Effector memory CD4-positive, alpha-beta T cell (primary cell): ENCODE measurements at places on chromosomes 6 and 20.

GRCh38 chr20:17316316-17317038 is 89.6 kb downstream of the PCSK2 start:
- H3K4me1 ChIP-seq, result no peaks in the 10 kb centered on the region
- H3K4me3 ChIP-seq, result no peak overlapping the region
- DNase-seq, result no peak
- H3K36me3 ChIP-seq, result no peaks in the 10 kb centered on the region

DNA sequence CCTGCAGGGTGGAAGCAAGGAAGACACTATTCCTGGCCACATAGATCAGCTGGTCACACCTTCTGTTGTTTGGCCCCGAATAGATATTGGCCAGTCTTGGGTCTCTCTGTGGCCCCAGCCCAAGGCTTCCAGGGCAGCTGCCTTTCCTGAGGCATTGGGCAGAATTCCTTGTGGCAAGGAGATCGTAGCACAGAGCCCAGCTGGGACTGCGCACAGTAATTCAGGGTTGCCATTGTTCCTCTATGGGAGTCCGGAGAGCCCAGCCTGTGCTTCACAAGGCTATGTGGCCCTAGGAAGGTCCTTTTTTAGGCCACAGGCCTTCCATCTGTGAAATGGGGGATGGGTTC is 6.9 kb downstream of the SGK2 start:
- no peaks in the 10 kb centered on the region for H3K27me3 ChIP-seq
- H3K4me3 ChIP-seq, result no peak overlapping the region
- no peak for DNase-seq
- no peak overlapping the region for H3K27ac ChIP-seq
- H3K4me1 ChIP-seq, result no peaks in the 10 kb centered on the region

GRCh38 chr20:11970243-11970836 is 52.6 kb downstream of the BTBD3 start:
- DNase-seq, result no peak
- no peak overlapping the region for H3K4me3 ChIP-seq
- no peaks in the 10 kb centered on the region for H3K4me1 ChIP-seq
- no peaks in the 10 kb centered on the region for H3K27me3 ChIP-seq
- H3K27ac ChIP-seq, result no peak overlapping the region

GRCh38 chr20:53050338-53050737 is 78.2 kb downstream of the TSHZ2 start:
- H3K27me3 ChIP-seq, result no peaks in the 10 kb centered on the region
- DNase-seq, result no peak
- H3K27ac ChIP-seq, result no peak overlapping the region
- H3K36me3 ChIP-seq, result no peaks in the 10 kb centered on the region
- H3K4me3 ChIP-seq, result no peak overlapping the region

GRCh38 chr6:109174916-109175315 is 79.6 kb downstream of the CEP57L1 start:
- DNase-seq, result no peak
- H3K36me3 ChIP-seq, result no peaks in the 10 kb centered on the region
- no peaks in the 10 kb centered on the region for H3K4me1 ChIP-seq
- H3K27me3 ChIP-seq, result no peaks in the 10 kb centered on the region
- no peak overlapping the region for H3K27ac ChIP-seq
- H3K4me3 ChIP-seq, result no peak overlapping the region

- H3K4me3 ChIP-seq, result no peak overlapping the region
- H3K36me3 ChIP-seq, result no peaks in the 10 kb centered on the region
- DNase-seq, result no peak
These were observed 743.3 kb upstream of the CHD6 start for GRCh38 chr20:42361402-42361970.

GRCh38 chr6:13794184-13794583 is 20.2 kb downstream of the MCUR1 start:
- H3K36me3 ChIP-seq, result peaks cover 13% of the 10 kb centered on the region
- H3K4me3 ChIP-seq, result no peak overlapping the region
- H3K4me1 ChIP-seq, result no peaks in the 10 kb centered on the region
- DNase-seq, result no peak
- H3K27ac ChIP-seq, result no peak overlapping the region

DNA sequence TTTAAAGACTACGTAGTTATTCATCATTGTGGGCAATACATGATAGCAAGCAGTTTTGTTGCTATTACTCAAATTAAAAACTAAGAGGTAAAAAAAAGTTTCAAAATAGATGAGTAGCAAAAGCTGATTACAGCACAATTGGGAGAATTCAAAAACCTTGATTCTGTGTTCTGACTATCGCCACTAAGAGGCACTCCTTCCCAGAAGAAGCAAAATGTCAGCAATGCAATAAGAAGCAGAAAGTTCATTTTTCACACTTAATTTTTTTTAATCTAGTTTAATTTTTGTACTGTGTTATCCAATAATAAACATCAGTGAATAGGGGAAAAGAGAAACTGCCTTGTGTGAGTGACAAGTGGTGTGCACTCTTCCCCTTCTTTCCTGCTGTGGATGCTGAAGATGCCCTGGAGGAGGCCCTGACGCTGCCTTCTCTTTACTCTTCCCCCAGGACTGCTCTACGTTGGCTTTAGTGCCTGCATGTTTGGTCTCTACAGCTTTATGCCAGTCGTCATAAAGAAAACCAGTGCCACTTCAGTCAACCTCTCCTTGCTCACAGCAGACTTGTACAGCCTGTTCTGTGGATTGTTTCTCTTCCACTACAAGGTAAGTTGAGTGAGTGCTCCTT is 263.2 kb upstream of the PLN start:
- no peak for DNase-seq
- no peaks in the 10 kb centered on the region for H3K36me3 ChIP-seq
- no peaks in the 10 kb centered on the region for H3K4me1 ChIP-seq
- no peaks in the 10 kb centered on the region for H3K27me3 ChIP-seq
- H3K4me3 ChIP-seq, result no peak overlapping the region

- no peaks in the 10 kb centered on the region for H3K36me3 ChIP-seq
- H3K27me3 ChIP-seq, result no peaks in the 10 kb centered on the region
- no peak for DNase-seq
- no peak overlapping the region for H3K27ac ChIP-seq
- H3K4me1 ChIP-seq, result no peaks in the 10 kb centered on the region
These were observed 92.2 kb upstream of the RSPO3 start for GRCh38 chr6:127026247-127026646.

DNA sequence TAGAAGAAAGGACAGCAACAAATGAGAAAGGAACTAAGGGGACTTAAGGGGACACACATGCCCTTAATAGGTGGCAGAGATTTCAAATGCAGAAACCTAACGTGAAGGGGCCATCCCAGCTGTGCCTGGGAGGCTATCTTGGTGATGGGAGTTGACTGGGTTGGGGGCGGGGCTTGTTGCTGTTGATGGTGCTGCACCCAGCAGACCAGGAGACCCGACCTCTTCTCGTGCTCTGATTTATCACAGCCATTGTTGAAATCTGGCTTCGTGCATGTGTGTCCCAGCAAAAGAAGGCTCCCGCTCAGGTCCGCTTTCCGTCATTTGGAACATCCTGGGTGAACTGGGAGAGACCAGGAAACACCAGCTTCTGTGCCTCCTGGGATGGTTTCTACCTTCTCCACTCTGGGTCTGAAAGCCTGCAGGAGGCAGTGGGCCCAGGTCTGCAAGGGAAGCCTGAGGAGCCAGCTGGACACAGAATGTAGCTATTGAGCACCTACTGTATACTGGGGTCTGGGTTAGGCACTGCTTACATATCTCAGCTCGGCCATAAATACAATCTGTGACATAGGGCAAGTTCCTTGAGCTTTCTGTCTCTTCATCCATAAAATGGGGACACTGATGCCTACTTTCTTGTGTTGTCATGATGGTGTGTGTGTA is 32.1 kb downstream of the TOX2 start:
- no peak overlapping the region for H3K4me3 ChIP-seq
- peaks cover 47% of the 10 kb centered on the region for H3K4me1 ChIP-seq
- no peak for DNase-seq
- H3K27me3 ChIP-seq, result no peaks in the 10 kb centered on the region

DNA sequence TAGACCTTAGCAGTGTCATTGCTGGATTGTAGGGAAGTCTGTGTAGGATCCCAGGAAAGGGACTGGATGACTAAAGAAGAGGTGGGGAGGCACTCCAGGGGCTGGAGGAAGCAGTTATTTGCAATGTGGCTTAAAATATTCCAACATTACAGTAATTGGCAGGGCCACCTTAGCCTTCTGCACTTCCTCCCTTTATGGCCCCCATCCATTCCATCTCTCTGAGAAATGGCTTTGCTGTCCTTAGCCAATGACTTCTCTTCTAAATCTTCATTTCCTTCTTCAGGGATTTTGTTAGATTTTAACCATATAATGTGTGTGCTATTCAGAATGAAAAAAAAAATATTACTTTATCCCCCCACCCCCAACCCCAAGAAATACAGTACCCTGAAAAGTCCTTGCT is 6.4 kb downstream of the ADGRF5 start:
- no peaks in the 10 kb centered on the region for H3K27me3 ChIP-seq
- H3K36me3 ChIP-seq, result no peaks in the 10 kb centered on the region
- no peak overlapping the region for H3K27ac ChIP-seq
- DNase-seq, result no peak

- peak; percentile 76 for DNase-seq
- H3K4me1 ChIP-seq, result peaks cover 18% of the 10 kb centered on the region
- no peaks in the 10 kb centered on the region for H3K27me3 ChIP-seq
These were observed at the start of gene STX16 for GRCh38 chr20:58650776-58651558. Gene STX16 (plus strand): TSS chr20:58651283. CDS start chr20:58652007, 724 bp downstream.

- DNase-seq, result no peak
- H3K4me1 ChIP-seq, result peaks cover 10% of the 10 kb centered on the region
- peak overlapping the region; percentile 71 for H3K4me3 ChIP-seq
- H3K36me3 ChIP-seq, result no peaks in the 10 kb centered on the region
- no peaks in the 10 kb centered on the region for H3K27me3 ChIP-seq
These were observed 53.5 kb downstream of the GOPC start for GRCh38 chr6:117548797-117549301.

DNA sequence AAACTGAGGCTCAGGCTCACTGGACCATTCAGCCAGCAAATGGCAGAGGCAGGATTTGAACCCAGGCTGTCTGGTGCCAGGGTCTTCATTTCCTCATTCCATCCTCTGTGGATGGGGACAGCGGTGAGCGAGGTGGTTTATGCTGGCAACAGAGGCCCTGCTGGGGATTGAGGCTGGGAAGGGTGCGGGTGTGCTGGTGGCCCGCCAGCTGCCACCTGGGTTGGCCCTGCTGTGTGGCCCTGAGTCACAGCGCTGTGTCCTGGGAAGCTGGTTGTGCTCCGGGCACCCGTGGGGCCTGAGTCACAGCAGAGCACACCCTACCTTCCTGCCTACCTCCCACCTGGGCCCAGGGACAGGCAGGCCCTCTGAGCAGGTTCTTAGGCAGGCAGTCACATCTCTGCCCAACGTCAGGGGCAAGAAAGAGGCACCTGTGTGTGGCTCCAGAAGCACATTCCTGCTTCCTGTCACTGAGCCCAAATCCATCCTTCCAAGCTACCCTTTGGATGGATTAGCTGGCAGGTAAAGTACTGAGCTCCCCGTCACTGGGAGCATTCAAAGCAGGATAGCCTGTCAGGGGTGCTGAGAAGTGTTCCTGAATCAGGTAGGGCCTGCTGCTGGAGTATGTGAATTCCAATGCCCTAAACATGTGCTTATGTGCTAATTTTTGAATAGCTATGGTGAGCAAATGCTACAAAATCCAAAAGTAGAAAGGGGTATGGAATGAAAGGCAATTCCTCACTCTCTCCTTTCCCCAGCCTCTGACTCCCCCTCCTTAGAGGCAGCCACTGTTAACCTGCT is 53.9 kb downstream of the CEBPB start:
- no peak overlapping the region for H3K4me3 ChIP-seq
- no peak overlapping the region for H3K27ac ChIP-seq
- no peaks in the 10 kb centered on the region for H3K27me3 ChIP-seq
- DNase-seq, result no peak
- no peaks in the 10 kb centered on the region for H3K4me1 ChIP-seq

DNA sequence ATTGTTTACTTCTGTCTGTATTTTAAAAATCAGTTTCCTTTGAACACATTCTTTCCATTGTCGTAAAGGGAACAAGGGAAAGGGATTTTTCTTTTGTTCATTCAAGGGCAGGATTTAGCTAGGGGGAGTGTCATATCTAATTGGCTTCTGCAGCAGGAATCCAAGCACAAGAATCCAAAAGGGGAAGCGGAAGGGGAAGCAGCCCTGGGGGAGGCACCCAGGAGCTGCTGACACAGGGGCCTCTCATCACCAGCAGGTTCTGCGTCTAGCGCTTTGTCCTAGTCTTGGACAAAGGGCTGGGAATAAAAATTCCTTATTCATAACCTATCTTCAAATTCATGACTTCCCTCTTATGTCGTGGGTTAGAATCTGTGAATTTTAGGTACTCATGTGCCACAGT is 13.7 kb downstream of the RIPK1 start:
- no peaks in the 10 kb centered on the region for H3K27me3 ChIP-seq
- no peaks in the 10 kb centered on the region for H3K4me1 ChIP-seq
- H3K36me3 ChIP-seq, result peaks cover 88% of the 10 kb centered on the region
- DNase-seq, result no peak

DNA sequence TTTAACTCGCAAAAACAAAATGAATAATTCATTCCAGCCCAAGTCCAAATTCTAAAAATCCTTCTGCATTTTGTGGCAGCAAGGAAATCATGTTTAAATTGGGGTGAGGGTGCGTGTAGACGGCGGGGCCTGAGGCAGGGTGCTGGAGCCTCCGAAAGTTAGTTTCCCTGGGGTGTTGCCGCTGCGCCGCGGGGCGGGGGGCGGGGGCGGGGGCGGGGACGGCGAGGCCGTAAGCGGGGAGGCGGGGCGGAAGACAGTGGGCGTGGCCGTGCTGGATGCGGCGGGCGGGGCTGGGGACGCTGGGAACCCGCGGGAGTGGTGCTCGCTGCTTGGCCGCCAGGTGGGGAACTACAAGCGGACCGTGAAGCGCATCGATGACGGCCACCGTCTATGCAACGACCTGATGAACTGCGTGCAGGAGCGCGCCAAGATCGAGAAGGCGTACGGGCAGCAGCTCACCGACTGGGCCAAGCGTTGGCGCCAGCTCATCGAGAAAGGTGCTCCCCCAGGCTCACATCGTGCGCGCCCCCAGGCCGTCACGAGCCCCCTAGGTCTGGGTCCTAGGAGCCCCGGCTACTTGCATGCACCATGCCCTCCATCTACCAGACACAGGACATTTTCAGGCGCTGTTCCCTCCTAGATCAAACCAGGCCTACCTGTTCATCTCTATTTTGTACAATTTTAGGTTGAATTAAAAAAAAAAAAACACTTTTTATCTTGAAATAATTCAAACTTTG is 29.0 kb downstream of the SPDEF start:
- DNase-seq, result peak; percentile 93
- peak overlapping the region; percentile 43 for H3K4me3 ChIP-seq
- no peak overlapping the region for H3K27ac ChIP-seq
- H3K36me3 ChIP-seq, result no peaks in the 10 kb centered on the region

- no peaks in the 10 kb centered on the region for H3K36me3 ChIP-seq
- no peak overlapping the region for H3K27ac ChIP-seq
- H3K4me1 ChIP-seq, result no peaks in the 10 kb centered on the region
- no peak for DNase-seq
- H3K4me3 ChIP-seq, result no peak overlapping the region
- no peaks in the 10 kb centered on the region for H3K27me3 ChIP-seq
These were observed 156.8 kb downstream of the DLL1 start for GRCh38 chr6:170134031-170134470.

GRCh38 chr6:33272275-33273128 is 627 bp downstream of the RPS18 start:
- peaks cover 32% of the 10 kb centered on the region for H3K36me3 ChIP-seq
- H3K27ac ChIP-seq, result peak overlapping the region; percentile 93
- DNase-seq, result no peak
- peak overlapping the region; percentile 79 for H3K4me3 ChIP-seq
- H3K27me3 ChIP-seq, result no peaks in the 10 kb centered on the region
